Activated CD4-positive, CD25-positive, alpha-beta regulatory T cell treated with anti-CD3 and anti-CD28 coated beads, Interleukin-2, amount 50 U/mL, for 72 hours (primary cell): ENCODE measurements at places on chromosomes 2 and 18.
A peak's percentile ranks its signal among the peaks of the same experiment; 100 is the strongest.

GRCh38 chr2:66729416-66730330 lies 294.7 kb downstream of the MEIS1 start:
- no peak for DNase-seq

- no peak for DNase-seq
These were observed 72.2 kb downstream of the TMEM18 start for GRCh38 chr2:604854-605524.

GRCh38 chr2:113979191-113980128 lies 89.6 kb downstream of the ACTR3 start:
- DNase-seq: peak; percentile 85

GRCh38 chr18:48963586-48964470 lies 13.1 kb upstream of the SMAD7 start:
- no peak for DNase-seq

DNA sequence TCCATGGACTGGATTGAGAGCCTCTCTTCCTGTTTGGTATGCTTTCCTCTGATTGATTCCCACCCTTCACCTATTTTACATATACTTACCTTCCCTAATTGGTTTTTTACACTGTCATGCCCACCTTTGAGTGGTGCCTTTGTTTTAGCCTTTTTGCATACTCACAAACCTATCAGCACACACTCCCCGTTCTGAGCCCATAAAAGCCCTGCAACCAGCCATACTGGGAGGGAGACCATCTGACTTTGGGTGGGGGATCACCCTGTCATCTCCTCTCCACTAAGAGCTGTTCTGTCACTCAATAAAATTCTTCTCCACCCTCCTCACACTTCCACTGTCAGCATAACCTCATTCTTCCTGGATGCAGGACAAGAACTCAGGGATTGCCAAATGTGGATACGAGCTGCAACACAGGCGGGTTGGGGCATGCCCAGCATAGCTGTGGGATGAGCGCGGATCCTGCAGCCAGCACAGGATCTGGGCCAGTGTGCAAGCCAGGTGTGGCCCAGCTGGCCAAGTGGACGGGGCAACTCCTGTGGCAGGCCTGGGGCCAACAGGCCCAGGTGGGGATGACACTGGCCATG lies 9.4 kb upstream of the MOB1A start:
- no peak for DNase-seq

GRCh38 chr2:16440898-16441297 lies 224.7 kb downstream of the CYRIA start:
- DNase-seq: no peak

DNA sequence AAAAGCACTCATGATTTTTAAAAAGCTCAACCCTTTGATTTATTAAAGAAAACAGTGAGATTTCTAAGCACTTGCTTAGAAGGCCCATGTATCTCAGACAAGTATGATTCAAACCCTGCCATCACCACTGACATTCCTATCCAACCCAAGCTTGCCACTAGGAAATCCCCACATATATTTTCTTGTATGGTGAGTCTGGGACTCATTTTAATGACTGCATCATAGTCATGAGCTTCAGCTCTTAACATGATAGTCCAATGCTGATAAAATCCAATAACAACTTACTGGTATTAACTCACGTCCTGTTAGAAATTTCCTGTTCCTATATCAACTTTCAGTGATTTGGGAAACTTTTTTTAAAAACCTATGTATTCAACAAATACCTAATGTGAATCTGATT lies 39.4 kb upstream of the NCKAP5 start:
- DNase-seq: no peak

GRCh38 chr2:239339726-239340601 lies 60.9 kb downstream of the HDAC4 start:
- DNase-seq: no peak

GRCh38 chr2:216285701-216286100 lies 86.6 kb downstream of the MARCHF4 start:
- DNase-seq: no peak

GRCh38 chr2:223099561-223099960 lies 47.6 kb downstream of the KCNE4 start:
- no peak for DNase-seq

- no peak for DNase-seq
These were observed 52.4 kb upstream of the PTMA start for GRCh38 chr2:231655894-231656293.

- no peak for DNase-seq
These were observed 395.4 kb downstream of the EPHA4 start for GRCh38 chr2:221176667-221177066.

DNA sequence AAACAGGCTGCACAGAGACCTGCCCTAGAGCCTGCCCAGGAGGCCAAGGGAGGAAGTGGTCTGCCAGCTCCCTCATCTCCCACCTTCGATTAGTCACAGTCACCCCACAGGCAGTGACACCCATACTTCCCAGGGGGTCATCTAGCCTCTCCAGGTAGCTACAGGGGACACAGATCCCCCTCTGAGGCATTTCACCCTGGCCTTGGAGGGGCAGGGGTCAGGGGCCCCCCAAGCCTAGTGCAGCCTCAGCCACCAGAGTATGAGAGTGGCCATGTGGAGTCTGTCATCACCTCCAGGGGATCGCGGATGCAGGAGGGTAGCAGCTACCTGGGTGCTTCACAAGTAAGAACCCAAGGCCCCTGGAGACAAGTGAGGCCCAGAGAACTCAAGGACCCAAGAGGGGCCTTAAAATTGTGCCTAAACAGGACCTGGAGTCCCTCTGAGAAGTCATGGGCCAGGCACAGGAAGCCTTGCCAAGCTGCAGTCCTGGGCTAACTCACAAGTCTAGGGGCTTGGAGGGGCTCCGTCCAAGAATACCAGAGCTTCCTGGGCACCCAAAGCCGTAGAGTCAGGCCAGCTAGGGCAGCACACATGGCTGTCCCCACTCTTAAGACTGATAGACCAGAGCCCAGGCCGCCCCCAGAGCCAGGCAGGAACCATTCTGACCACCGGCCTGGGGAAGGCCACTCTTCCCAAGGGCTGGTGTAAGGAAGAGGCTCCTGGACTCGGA lies 354.3 kb upstream of the ID2 start:
- DNase-seq: no peak

GRCh38 chr2:224039080-224039769 lies at the start of gene SERPINE2:
Gene SERPINE2 (minus strand): TSS chr2:224039286. CDS start chr2:224001900, 37,386 bp downstream.
- peak; percentile 39 for DNase-seq
